ENCODE measurements at places on chromosomes 3 and 15. TPM values are rescaled to one million over a fixed set of nuclear protein-coding genes. Genes with fewer than 3 reads are reported as not detected.

TUSC7 gene
- total RNA-seq = not detected

DPPA4 gene
- not detected for total RNA-seq

BFSP2 gene
- total RNA-seq = not detected

BUB1B gene
- total RNA-seq = 10.6 TPM

- H3K36me3 ChIP-seq = no peaks in the 10 kb centered on the region
- H3K27me3 ChIP-seq = no peaks in the 10 kb centered on the region
- H3K4me3 ChIP-seq = peak overlapping the region; percentile 95
Observed at GRCh38 chr3:184300378-184300720, 1.3 kb downstream of the PSMD2 start.

DNA sequence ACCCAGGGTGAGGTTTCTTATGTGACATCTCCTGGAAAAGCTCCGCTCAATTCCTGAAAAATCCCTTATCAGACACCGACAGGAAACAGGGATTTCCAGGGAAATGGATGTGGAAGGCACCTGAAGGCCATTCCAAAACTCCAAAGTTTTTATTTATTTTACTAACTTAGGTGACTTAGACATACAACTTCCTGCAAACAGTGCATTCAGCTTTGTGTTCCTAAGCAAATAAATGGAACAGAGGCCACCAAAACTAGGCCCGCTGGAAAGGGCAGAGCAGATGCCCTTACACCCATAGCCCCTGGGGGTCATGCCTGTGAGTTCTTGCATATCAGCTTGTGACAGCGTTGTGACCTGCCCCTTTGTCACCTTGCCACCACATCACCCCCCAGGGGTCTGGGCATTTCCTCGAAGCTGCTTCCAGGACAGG lies 239.4 kb downstream of the XXYLT1 start:
- H3K36me3 ChIP-seq = no peaks in the 10 kb centered on the region
- H3K4me1 ChIP-seq = no peaks in the 10 kb centered on the region
- H3K27me3 ChIP-seq = no peaks in the 10 kb centered on the region
- H3K27ac ChIP-seq = no peak overlapping the region

GRCh38 chr3:5300638-5301037 lies 113.1 kb downstream of the EDEM1 start:
- H3K36me3 ChIP-seq = no peaks in the 10 kb centered on the region
- no peaks in the 10 kb centered on the region for H3K27me3 ChIP-seq

GRCh38 chr15:99909592-99910295 lies 176.5 kb upstream of the LYSMD4 start:
- H3K27me3 ChIP-seq = no peaks in the 10 kb centered on the region
- no peaks in the 10 kb centered on the region for H3K36me3 ChIP-seq
- no peak overlapping the region for H3K27ac ChIP-seq

DNA sequence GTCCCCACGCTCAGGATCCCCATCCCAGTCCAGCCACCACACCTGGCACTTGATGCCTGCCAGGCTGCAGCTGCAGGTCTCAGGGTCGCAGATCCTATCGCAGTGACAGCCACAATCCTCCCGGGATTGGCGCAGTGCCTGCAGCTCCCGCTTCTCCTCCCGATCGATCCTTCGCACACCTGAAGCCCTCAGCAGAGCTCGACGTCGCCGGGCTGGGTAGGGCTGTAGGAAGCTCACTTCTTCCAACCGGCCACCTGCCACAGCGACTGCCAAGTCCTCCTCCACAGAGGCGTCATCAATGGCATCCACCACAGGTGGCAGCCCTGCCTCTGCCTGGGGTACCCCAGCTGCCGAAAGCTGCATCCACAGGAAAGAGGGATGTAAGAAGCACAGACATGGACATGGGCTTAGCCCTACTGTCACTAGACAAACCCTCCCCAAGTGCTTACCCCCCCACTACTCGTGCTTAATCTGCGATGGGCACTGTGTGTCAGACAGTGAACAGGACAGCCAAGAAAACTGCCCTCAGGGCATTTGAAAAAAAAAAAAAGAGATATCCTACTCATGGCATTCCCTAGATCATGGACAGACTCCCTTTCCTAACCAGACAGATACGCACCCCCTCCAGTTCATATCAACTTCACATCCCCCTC lies 9.2 kb downstream of the CSRNP1 start:
- no peaks in the 10 kb centered on the region for H3K27me3 ChIP-seq
- peaks cover 39% of the 10 kb centered on the region for H3K4me1 ChIP-seq
- no peak overlapping the region for H3K4me3 ChIP-seq
- H3K36me3 ChIP-seq = no peaks in the 10 kb centered on the region
- DNase-seq = peak; percentile 45
- no peak overlapping the region for H3K27ac ChIP-seq

DNA sequence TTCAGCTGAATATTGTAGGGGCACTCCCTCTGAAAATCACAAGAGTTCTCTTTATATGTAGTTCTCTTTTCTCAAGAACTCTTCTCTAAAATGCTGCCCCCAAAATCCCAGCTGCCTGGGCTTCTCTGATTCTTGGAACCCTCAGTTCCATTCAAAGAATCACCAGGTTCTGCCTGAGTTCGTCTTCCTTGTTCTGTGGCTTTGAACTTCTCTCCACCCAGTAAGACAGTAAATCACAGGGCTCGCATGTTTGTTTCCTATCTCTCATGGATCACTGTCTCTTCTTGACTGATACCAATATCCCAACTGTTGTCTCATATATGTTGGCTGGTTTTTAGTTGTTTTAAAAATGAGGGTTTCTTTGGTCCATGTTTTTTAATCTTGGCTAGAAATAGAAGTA lies 359.5 kb upstream of the CBLB start:
- no peak overlapping the region for H3K27ac ChIP-seq
- no peaks in the 10 kb centered on the region for H3K27me3 ChIP-seq
- H3K4me1 ChIP-seq = no peaks in the 10 kb centered on the region

DNA sequence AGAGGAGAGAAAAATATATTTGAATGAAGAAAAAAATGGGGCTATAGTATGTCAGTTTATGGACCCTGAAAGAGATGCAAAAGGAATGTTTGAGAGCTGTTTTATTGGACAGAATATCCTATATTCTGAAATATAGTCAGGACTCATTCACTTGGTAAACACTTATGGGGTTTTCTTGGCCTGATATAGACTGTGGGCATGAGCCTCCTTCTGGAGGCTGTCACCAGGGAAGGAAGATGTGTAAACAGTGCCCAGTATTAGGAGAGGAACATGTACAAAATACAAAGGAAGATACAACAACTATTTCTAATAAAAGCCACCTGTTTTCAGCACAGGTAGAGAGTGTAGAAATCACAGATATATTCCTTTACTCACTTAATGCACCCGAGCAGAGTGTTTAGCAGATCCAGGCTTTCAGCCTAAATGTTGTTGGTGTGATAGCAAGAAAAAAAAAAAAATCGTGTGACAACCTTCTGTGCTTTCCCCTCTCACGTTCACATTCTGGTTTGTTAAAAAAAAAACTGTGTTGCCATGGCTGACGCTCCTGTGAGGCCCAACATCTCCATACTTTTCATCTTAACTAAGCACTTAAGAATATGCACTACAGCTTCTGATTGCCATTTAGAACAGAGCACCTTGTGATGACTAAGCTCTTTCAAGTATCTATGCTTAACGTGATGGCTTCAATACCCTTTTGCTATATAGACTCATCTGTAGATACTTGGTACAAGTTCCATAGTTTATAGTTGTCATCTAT lies 134.1 kb downstream of the MBNL1 start:
- H3K27ac ChIP-seq = peak overlapping the region; percentile 71
- no peak for DNase-seq
- no peaks in the 10 kb centered on the region for H3K27me3 ChIP-seq
